ENCODE measurements at places on chromosomes 7 and 10. TPM values are rescaled to one million over a fixed set of nuclear protein-coding genes. Genes with fewer than 3 reads are reported as not detected.
A peak's percentile ranks its signal among the peaks of the same experiment; 100 is the strongest.

- H3K36me3 ChIP-seq, result no peaks in the 10 kb centered on the region
- no peak overlapping the region for H3K27ac ChIP-seq
- no peak overlapping the region for H3K4me3 ChIP-seq
- peaks cover 3% of the 10 kb centered on the region for H3K4me1 ChIP-seq
Measured at GRCh38 chr7:43296306-43296705, 183.9 kb downstream of the HECW1 start.

DNA sequence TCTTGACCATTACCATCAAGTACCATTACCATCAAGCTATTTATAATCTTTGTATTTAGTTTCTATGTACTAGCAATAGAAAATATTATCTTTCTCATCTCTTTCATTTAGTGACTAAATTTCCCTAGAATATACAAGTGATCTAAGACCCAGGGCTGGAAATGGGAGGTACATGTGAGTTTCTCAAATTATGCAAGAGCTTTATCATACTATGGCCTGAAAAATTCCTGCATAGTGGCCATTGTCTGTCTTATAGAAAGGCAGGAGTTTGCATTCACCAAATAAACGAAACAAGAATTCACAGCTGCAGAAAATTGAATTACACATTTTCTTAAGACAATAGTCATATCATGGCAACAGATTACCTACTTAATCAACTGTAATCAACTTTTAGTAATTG lies 50.7 kb upstream of the HDAC9 start:
- H3K27ac ChIP-seq, result no peak overlapping the region

The SPDYE2 gene
- total RNA-seq, result not detected

The HKDC1 gene
- total RNA-seq, result 0.13 TPM

DNA sequence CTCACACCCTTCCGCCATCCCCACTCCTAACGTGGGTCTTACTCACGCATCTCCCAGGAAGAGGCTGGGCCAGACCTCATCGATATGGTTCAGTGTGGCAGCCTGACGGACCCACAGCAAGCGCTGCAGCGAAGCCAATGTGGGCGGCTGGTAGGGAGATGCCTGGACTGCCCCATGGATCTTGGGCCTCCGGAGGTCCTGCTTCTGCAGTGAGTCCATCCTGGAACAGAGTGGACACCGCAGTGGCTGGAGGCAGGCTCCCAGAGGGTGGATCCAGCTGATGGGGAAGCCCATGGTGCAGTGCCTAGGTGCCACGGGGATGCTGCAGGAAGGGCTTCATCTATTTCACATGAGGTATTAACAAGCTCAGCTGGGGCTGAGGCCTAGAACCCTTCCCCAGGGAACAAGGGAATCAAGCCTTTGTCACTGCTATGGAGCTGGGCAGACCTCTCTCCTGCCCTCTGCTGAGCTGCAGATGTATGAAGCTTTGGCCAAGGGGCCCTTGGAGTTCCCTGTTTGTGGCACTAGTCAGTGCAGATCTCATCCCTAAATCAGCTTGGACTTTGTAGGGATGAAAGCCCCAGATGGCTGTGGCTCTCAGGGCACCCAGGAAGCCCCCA lies 13.7 kb upstream of the SAMD8 start:
- H3K4me3 ChIP-seq, result no peak overlapping the region
- H3K27ac ChIP-seq, result no peak overlapping the region
- H3K36me3 ChIP-seq, result no peaks in the 10 kb centered on the region
- H3K4me1 ChIP-seq, result no peaks in the 10 kb centered on the region
- H3K27me3 ChIP-seq, result no peaks in the 10 kb centered on the region

- H3K27me3 ChIP-seq, result peaks cover 10% of the 10 kb centered on the region
- no peaks in the 10 kb centered on the region for H3K4me1 ChIP-seq
- H3K27ac ChIP-seq, result no peak overlapping the region
- DNase-seq, result no peak
- H3K36me3 ChIP-seq, result no peaks in the 10 kb centered on the region
Measured at GRCh38 chr7:39468808-39469374, 97.3 kb upstream of the YAE1 start.

DNA sequence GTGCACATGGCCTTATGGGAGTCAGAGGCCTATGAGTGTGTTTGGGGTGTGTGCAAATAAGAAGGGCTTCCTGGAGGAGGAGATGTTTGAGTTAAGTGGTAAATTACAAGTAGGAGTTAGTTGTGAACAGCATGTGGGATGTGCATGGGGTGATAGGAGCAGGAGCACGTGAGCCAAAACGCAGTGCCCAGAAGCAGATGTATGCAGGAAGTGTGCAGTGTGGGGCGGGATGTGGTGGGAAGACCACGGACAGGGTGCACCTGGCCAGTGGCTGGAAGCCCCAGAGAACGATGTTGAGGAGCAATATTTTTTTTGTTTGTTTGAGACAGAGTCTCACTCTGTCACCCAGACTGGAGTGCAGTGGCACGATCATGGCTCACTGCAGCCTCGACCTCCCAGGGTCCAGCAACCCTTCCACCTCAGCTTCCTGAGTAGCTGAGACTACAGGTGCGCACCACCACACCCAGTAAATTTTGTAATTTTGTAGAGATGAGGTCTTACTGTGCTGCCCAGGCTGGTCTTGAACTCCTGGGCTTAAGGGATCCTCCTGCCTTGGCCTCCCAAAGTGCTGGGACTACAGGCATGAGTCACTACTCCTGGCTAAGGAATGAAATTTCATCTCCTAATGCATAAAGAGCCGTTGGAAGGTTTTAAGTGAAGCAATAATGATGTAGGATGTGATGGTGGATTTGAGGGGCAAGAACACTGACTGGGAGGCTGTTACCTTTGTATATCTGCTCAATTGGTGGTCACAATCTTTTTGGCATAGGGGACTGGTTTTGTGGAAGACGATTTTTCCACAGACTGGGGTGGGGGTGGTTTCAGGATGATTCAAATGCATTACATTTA lies 78.4 kb downstream of the LYZL2 start:
- no peak overlapping the region for H3K4me3 ChIP-seq
- H3K27ac ChIP-seq, result no peak overlapping the region
- H3K4me1 ChIP-seq, result peaks cover 4% of the 10 kb centered on the region
- no peaks in the 10 kb centered on the region for H3K36me3 ChIP-seq

DNA sequence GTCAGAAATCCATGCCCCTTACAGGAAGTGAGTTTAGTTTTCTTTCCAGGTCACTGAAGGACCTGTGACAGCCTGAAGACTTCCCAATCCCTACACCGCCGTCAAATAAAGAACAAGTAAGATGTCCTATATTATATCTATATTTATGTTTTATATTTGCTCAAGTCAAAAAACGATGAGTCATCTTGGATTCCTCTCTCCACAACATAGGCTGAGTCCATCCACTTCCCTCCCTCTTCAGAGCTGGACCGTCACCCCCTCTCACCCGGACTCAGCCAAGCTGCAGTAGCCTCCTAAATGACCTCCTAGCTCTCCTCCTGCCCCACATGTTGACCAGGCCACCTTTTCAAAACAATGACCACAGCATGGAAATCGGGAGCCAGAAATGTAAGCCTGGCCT lies 53.5 kb downstream of the GLI3 start:
- DNase-seq, result peak; percentile 22
- H3K36me3 ChIP-seq, result no peaks in the 10 kb centered on the region
- no peak overlapping the region for H3K27ac ChIP-seq
- no peak overlapping the region for H3K4me3 ChIP-seq
- no peaks in the 10 kb centered on the region for H3K27me3 ChIP-seq
- H3K4me1 ChIP-seq, result no peaks in the 10 kb centered on the region

The ASB4 gene
- total RNA-seq, result not detected

GRCh38 chr7:107109955-107110354 lies 58.8 kb upstream of the HBP1 start:
- no peak overlapping the region for H3K27ac ChIP-seq
- no peak for DNase-seq
- H3K4me3 ChIP-seq, result no peak overlapping the region
- no peaks in the 10 kb centered on the region for H3K4me1 ChIP-seq

DNA sequence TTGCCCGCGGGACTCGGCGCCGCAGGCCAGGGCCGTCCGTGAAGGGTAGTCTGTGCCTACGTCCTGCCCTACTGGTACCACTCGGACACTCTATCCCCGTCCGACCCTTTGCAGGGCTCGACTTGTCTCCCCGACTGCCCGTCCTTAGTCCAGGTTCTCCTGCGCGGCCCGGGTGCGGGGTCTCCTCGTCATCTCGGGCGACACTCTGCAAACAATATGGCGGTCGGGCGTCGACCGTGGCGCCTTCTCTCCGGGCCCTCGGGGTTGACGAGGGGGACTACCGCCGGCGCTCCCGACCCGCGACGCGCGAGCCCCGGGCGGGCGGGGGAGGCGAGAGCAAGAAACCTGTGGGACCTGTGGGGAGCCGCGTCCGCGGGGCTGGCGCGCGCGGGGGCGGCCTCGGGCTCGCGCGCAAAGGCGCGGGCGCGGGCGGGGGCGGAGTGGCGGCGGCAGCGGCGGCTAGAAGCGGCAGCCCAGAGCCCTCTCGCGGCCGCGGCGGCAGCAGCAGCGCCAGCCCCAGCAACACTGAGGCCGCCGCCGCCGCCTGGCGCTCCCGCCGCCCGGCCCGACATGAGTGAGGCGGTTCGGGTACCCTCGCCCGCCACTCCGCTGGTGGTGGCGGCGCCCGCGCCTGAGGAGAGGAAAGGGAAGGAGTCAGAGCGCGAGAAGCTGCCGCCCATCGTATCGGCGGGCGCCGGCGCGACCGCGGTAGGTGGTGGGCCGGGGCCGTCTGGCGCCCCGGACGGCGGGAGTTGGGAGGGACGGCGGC lies at the start of gene HECTD2:
Gene HECTD2, plus strand, starts transcription at position 476 of the 769 bp plus-strand sequence. Its CDS starts 95 bp downstream, at position 571.
- H3K36me3 ChIP-seq, result no peaks in the 10 kb centered on the region
- H3K4me1 ChIP-seq, result peaks cover 25% of the 10 kb centered on the region

GRCh38 chr10:43801140-43801539 lies 152.5 kb upstream of the ZNF32 start:
- H3K4me3 ChIP-seq, result no peak overlapping the region
- no peak for DNase-seq
- H3K36me3 ChIP-seq, result no peaks in the 10 kb centered on the region
- H3K4me1 ChIP-seq, result 0 out of 2 replicates have a peak, but pooled peaks cover 6% of the 10 kb centered on the region

- no peak for DNase-seq
- no peak overlapping the region for H3K27ac ChIP-seq
- no peaks in the 10 kb centered on the region for H3K27me3 ChIP-seq
- H3K4me1 ChIP-seq, result no peaks in the 10 kb centered on the region
- H3K36me3 ChIP-seq, result no peaks in the 10 kb centered on the region
Measured at GRCh38 chr7:125567686-125568085, 638.1 kb upstream of the POT1 start.

DNA sequence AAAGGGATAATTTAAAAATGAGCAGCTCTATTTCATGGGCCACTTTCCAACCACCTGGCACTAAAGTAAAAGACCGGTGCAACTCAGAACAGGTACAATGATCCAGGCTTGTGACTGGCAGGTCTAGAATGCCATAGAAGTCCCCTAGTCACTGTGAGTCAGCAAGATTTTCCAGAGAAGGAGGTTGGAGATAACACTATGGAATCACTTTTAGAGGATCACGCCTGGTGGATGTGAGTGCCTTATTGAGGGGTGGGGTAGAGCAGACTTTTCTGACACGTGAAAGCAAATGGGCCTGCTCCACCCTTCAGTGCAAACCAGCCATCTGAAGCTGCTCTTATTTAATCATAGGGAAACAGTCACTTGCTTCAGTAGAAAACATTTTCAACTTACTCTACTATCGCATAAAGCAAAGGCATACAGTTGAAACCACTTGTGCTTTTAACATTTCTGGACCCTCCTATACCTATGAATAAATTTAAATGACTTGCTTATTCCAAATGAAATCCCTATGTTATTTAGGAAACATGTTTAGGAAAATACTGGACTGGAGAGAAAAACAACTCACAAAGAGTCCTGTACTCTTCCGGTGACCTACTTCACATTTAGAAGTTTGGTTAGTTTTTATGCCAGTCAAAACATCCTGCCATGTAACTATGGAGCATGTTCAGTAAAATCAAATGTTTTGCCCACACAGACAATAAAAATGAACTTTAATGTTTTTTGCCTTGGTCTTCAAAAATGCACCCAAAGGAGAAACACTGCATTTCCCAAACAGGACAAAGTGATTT lies 21.5 kb upstream of the AKR1C1 start:
- DNase-seq, result peak; percentile 38
- no peaks in the 10 kb centered on the region for H3K27me3 ChIP-seq
- H3K4me3 ChIP-seq, result no peak overlapping the region
- H3K27ac ChIP-seq, result peak overlapping the region; percentile 90
- peaks cover 59% of the 10 kb centered on the region for H3K4me1 ChIP-seq

- no peak overlapping the region for H3K27ac ChIP-seq
- no peak for DNase-seq
- no peaks in the 10 kb centered on the region for H3K36me3 ChIP-seq
- H3K27me3 ChIP-seq, result no peaks in the 10 kb centered on the region
Measured at GRCh38 chr7:95440394-95441038, 5.7 kb upstream of the PON2 start.

DNA sequence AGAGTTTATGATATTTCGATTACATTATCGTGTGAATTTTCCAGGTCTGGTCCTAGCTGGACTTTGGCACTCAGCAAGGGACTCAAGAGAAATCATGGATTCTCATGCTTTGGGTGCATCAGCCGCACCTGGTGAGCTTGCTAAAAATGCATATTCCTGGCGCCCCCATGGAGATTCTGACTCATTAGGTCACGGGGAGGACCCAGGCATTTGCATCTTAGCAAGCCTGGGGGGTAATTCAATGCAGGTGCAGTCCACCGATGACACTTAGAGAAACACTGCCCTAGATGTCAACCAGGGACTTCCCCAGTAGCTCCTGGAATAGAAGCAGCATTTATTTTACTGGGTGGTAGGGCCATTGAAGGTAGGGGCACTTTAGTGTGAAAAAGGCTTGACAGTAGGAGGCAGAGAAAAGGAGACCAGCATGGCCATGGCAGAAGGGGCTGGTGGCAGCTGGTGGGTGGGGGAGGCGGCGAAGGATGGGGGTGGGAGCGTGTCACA lies 29.9 kb upstream of the PDCD4 start:
- H3K4me3 ChIP-seq, result no peak overlapping the region
- DNase-seq, result no peak
- H3K36me3 ChIP-seq, result no peaks in the 10 kb centered on the region
- H3K27ac ChIP-seq, result no peak overlapping the region
- H3K4me1 ChIP-seq, result no peaks in the 10 kb centered on the region

DNA sequence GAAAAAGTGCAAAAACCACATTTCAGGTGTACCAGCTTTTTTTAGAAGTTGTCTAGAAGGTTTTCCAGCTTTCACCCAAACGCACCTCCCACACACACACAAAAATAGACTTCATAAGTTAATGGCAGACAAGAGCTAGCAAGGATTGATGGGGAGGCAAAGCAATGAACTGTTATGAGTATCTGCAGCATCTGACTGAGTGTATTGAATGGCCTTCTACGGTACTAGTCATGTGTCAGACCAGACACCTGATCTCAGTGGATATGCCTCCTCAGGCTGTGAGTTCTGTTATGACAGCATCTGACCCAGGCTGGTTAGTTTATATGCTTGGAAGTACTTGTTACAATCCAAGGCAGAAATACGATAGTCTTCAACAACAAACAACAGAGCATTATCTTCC lies 406.1 kb upstream of the AUTS2 start:
- no peaks in the 10 kb centered on the region for H3K27me3 ChIP-seq
- H3K4me1 ChIP-seq, result no peaks in the 10 kb centered on the region
- no peak overlapping the region for H3K27ac ChIP-seq
- no peak overlapping the region for H3K4me3 ChIP-seq

- H3K36me3 ChIP-seq, result no peaks in the 10 kb centered on the region
- no peaks in the 10 kb centered on the region for H3K4me1 ChIP-seq
- no peaks in the 10 kb centered on the region for H3K27me3 ChIP-seq
- H3K4me3 ChIP-seq, result no peak overlapping the region
- H3K27ac ChIP-seq, result no peak overlapping the region
Measured at GRCh38 chr7:143947111-143947510, 7.5 kb upstream of the OR2F1 start.

The GIMAP1 gene
- not detected for total RNA-seq

Measured in GM23248 (cell line).